ENCODE measurements at places on chromosomes 6 and 20.

DNA sequence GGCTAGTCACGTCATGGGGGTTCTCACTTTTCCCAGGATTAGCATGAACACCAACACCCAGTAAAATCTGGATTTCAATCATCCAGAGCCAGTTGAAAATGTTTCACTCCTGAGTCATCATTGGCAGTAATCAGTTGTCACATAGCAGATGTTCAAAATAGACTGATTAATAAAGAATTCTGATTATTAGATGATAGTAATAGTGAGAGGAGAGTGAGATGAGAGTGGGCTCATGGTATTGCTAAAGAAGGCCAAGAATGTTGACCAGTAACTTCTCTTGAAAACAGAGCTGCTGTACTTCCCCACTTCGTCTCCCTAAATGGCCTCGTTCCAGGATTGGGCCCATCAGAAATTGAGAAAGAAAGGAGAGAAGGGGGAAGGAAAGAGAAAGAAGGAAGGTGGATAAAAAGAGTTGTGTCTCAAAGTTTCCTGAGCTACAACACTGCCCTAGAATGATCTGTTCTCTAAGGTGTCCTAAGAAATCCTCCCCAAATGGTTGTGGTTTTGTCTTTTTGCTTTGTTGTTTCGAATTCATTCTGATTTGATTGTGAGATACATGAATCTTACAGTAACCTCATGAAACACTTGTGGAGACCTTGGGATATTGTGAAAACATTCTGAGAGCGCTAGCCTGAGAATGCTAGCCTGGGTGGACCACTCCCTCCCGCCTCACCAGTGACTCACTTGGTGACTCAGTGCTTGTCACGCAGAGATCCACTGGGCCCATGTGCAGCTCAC is 502.2 kb upstream of the JARID2 start:
- peak; percentile 99 for DNase-seq

DNA sequence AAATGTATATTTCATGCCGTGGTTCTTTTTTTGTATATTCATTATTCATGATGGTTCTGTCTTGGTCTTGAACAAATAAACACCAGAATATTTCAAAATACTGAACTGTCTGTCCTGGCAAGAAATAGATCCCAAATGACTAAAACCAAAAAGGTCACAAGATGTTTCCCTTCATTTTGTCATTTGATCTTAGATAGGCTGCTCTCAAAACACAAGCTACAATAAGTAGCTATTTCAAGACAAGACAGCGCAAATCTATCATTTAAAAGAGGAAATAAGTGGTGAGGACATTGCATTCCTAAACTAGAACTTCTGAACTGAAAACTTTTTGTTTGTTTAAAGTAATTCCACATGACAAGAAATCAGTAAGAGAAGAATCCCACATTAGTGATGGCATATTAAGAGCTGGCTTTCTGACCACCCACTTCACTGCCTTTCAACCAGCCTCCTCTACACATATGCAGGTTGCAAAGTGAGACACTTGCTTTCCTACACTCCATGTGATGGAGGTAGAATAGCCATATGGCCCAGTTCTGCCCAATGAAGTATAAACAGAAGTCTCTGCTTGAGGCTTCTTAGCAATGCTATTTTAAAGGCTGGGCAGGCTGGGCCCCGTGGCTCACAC is 54.4 kb upstream of the CCDC28A start:
- DNase-seq, result peak; percentile 25

GRCh38 chr20:62288535-62289105 is 14.2 kb upstream of the ADRM1 start:
- DNase-seq, result no peak

- peak; percentile 46 for DNase-seq
These were observed 291.2 kb upstream of the STXBP5 start for GRCh38 chr6:146912730-146913685.

- DNase-seq, result no peak
These were observed 30.7 kb upstream of the MAP3K4 start for GRCh38 chr6:160960839-160961238.

GRCh38 chr6:34051331-34051919 is 94.5 kb downstream of the GRM4 start:
- DNase-seq, result no peak

GRCh38 chr6:133277228-133277899 is 36.2 kb downstream of the EYA4 start:
- no peak for DNase-seq

- no peak for DNase-seq
These were observed 19.7 kb upstream of the DEFB115 start for GRCh38 chr20:31237763-31238162.

Measured in fibroblast of the aortic adventitia (primary cell).